ENCODE measurements at places on chromosomes 6 and 20.

GRCh38 chr6:136408204-136408603 lies 118.6 kb upstream of the BCLAF1 start:
- H3K4me3 ChIP-seq: no peak overlapping the region
- DNase-seq: no peak
- no peaks in the 10 kb centered on the region for H3K36me3 ChIP-seq

DNA sequence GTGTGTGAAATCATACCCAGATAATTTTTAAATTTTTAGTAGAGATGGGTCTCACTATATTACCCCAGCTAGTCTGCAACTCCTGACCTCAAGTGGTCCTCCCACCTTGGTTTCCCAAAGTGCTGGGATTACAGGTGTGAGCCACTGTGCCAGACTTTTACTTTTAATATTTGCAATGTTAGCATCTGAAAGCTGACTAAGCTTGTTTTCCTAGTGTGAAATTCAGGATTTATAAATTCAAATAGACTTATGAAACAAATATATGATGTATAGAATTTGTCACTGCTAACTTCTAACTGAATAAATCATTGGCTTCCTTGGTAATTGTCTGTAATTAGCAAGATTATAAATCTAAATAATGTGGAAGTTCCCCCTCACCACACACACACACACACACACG lies 58.8 kb upstream of the SLC22A23 start:
- no peaks in the 10 kb centered on the region for H3K4me1 ChIP-seq
- no peaks in the 10 kb centered on the region for H3K36me3 ChIP-seq
- no peak for DNase-seq
- no peak overlapping the region for H3K27ac ChIP-seq
- no peak overlapping the region for H3K4me3 ChIP-seq
- no peaks in the 10 kb centered on the region for H3K27me3 ChIP-seq

- no peak for DNase-seq
- no peaks in the 10 kb centered on the region for H3K4me1 ChIP-seq
- H3K36me3 ChIP-seq: no peaks in the 10 kb centered on the region
- no peak overlapping the region for H3K27ac ChIP-seq
These were observed 20.1 kb downstream of the ZNF831 start for GRCh38 chr20:59183751-59184150.

DNA sequence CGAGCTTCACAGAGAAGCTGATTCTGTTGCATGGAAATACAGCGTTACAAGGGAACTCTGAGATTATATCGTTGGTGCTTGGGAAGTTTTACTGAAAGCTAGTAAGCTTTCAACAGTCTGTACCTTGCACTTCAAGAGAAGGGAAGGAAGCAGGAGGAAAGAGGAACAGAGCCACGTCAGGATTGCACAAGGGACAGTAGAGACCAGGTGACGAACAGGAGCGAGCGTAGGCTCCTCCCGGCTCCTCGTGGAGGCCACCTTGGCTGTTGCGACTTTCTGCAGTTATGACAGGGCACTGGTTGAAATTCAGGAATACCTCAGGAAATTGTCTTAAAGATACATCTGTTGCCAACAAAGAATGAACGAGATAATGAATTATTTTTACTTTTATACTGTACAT lies 18.8 kb downstream of the RTF2 start:
- H3K4me3 ChIP-seq: no peak overlapping the region
- H3K27me3 ChIP-seq: no peaks in the 10 kb centered on the region
- H3K36me3 ChIP-seq: peaks cover 10% of the 10 kb centered on the region
- DNase-seq: no peak

DNA sequence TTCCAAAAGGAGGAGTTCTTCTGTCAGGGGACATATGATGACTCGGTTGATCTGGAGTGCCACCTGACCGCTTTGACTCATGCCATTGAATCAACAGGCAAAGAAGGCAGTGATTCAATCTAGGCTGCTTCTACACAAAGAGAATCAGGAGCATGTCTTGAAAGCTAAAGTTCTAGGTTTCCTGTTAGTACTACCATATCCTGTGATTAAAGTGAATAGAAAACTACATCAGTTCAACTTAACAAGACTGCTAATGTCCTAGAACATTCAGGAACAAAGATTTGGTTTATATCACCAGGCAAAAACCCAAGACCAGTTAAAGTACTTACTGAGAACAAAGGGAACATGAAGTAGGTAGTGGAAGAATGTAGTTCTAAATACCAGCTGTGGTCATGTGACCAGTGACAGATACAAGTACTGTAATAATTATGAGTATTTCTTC lies 216.8 kb upstream of the SGK1 start:
- no peak for DNase-seq
- no peaks in the 10 kb centered on the region for H3K27me3 ChIP-seq
- H3K27ac ChIP-seq: peak overlapping the region; percentile 73

GRCh38 chr6:41257369-41258195 lies 28.9 kb downstream of the TREM1 start:
- no peak overlapping the region for H3K27ac ChIP-seq
- H3K4me1 ChIP-seq: no peaks in the 10 kb centered on the region
- no peaks in the 10 kb centered on the region for H3K27me3 ChIP-seq
- no peaks in the 10 kb centered on the region for H3K36me3 ChIP-seq

DNA sequence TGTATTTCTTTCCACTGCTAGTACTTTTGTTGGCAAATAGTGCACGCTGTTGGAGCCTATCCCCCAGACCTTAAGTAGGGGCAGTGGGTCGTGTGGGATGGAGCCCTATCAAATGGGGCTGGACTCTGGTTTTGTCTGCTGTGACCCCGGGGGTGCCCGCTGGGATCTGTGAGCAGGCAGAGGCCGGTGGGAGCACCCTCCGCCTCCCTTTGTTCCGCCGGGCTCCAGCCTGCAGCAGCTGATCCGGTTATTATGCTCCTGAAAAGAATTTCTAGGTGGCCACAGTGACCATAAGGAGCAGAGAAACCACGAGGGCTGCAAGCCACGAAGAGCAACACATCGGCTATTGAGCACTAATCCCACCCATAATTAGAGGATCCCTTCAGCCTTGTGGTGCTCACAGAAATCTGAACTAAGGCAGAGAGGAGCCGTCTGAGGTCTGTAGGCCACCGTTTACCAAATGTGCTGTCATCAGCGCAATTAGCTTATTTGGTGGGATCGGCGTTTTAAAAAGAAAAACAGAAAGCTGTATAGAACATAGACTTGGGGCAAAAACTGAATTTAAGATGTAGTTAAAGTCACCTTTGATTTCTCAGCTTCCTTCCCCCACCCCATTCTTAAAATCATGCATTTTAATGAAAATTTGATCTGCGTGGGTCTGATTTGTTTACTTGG lies 598.3 kb upstream of the JAG1 start:
- no peak overlapping the region for H3K27ac ChIP-seq
- no peak overlapping the region for H3K4me3 ChIP-seq
- no peaks in the 10 kb centered on the region for H3K4me1 ChIP-seq
- DNase-seq: no peak

GRCh38 chr6:153263489-153263888 lies 132.4 kb upstream of the RGS17 start:
- H3K27me3 ChIP-seq: no peaks in the 10 kb centered on the region
- no peaks in the 10 kb centered on the region for H3K36me3 ChIP-seq
- no peak overlapping the region for H3K4me3 ChIP-seq
- H3K4me1 ChIP-seq: no peaks in the 10 kb centered on the region
- no peak overlapping the region for H3K27ac ChIP-seq
- no peak for DNase-seq

- no peaks in the 10 kb centered on the region for H3K36me3 ChIP-seq
- H3K4me1 ChIP-seq: no peaks in the 10 kb centered on the region
- no peak overlapping the region for H3K27ac ChIP-seq
- H3K27me3 ChIP-seq: no peaks in the 10 kb centered on the region
- no peak overlapping the region for H3K4me3 ChIP-seq
- no peak for DNase-seq
These were observed 164.0 kb upstream of the RUNX2 start for GRCh38 chr6:45163952-45164766.

- H3K27ac ChIP-seq: no peak overlapping the region
- no peaks in the 10 kb centered on the region for H3K4me1 ChIP-seq
- no peaks in the 10 kb centered on the region for H3K36me3 ChIP-seq
- H3K27me3 ChIP-seq: no peaks in the 10 kb centered on the region
- DNase-seq: no peak
These were observed 43.3 kb upstream of the CLIC5 start for GRCh38 chr6:46058951-46059350.

DNA sequence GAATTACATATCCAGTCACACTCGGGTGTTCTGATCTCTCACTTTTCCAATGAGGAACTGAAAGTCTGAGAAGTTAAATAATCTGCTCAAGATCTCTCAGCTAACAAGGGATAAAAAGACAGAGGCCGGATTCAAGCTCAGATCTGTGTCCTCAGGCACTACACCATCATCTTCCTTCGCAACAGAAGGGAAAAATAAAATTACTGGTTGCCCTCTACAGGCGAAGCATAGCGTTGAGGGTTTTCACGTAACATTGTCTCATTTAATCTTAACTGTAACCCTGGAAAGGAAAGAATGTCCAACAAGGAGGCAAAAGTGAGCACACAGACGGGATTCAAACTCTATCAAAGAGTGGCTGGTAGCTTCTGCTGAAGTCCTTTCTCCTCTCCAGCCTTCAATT lies 67.8 kb upstream of the ANKEF1 start:
- H3K4me1 ChIP-seq: no peaks in the 10 kb centered on the region
- no peaks in the 10 kb centered on the region for H3K36me3 ChIP-seq
- DNase-seq: no peak

- H3K4me1 ChIP-seq: no peaks in the 10 kb centered on the region
- H3K27me3 ChIP-seq: no peaks in the 10 kb centered on the region
- no peak overlapping the region for H3K4me3 ChIP-seq
These were observed 92.7 kb upstream of the LY86 start for GRCh38 chr6:6495851-6496250.

DNA sequence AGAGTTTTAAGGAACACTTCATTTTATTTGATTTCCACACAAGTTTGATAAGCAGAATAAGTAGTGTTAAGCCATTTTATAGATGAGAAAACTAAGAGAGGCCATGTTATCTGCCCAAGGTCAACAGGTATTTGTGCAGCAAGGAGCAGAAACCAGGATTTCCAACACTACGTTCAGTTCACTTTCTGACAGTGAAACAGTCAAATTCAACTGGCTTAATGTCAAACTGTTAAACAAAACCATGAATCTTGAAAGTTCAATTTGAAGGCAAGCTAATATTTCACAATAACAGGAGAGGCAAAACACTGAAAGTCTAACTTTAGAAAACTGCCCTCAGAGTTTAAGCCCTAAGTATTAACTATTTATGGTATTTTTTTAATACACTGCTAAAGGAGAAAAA lies 32.6 kb downstream of the DTNBP1 start:
- no peak overlapping the region for H3K4me3 ChIP-seq
- H3K36me3 ChIP-seq: no peaks in the 10 kb centered on the region
- no peaks in the 10 kb centered on the region for H3K4me1 ChIP-seq
- H3K27me3 ChIP-seq: no peaks in the 10 kb centered on the region

GRCh38 chr20:4910951-4911350 lies 90.4 kb downstream of the SLC23A2 start:
- H3K27me3 ChIP-seq: no peaks in the 10 kb centered on the region
- H3K4me1 ChIP-seq: no peaks in the 10 kb centered on the region
- no peak for DNase-seq
- no peak overlapping the region for H3K27ac ChIP-seq
- no peaks in the 10 kb centered on the region for H3K36me3 ChIP-seq
- no peak overlapping the region for H3K4me3 ChIP-seq

DNA sequence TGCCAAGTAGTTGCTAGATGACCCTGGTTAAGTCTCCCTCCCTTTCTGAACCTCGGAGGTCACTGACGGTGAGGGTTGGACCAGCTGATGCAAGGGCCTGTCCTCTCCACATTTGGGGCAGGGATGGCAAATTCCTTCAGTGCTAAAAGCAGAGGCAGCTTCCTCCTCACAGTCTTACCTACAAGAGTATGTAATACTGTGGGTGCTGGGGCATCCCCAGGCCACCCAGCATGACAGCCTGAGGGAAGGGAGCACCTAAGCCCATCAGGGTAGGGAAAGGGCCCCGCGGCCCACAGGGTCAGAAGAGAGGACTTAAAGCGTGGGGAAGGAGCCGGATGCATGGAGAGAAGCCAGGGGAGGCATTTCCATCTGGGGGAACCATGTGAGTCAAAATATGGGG lies 38.0 kb downstream of the TGM3 start:
- no peaks in the 10 kb centered on the region for H3K27me3 ChIP-seq
- no peaks in the 10 kb centered on the region for H3K4me1 ChIP-seq
- H3K36me3 ChIP-seq: no peaks in the 10 kb centered on the region
- DNase-seq: no peak

- H3K27me3 ChIP-seq: no peaks in the 10 kb centered on the region
- H3K36me3 ChIP-seq: no peaks in the 10 kb centered on the region
- H3K4me1 ChIP-seq: peaks cover 28% of the 10 kb centered on the region
- no peak overlapping the region for H3K4me3 ChIP-seq
These were observed 292.1 kb downstream of the QKI start for GRCh38 chr6:163706500-163707087.

- H3K27me3 ChIP-seq: no peaks in the 10 kb centered on the region
- no peaks in the 10 kb centered on the region for H3K36me3 ChIP-seq
- no peaks in the 10 kb centered on the region for H3K4me1 ChIP-seq
- DNase-seq: no peak
- no peak overlapping the region for H3K4me3 ChIP-seq
These were observed 20.4 kb upstream of the SIRPD start for GRCh38 chr20:1577906-1578305.

- no peaks in the 10 kb centered on the region for H3K36me3 ChIP-seq
- H3K27me3 ChIP-seq: no peaks in the 10 kb centered on the region
- no peak for DNase-seq
These were observed 616.4 kb upstream of the ARID1B start for GRCh38 chr6:156160795-156161165.

DNA sequence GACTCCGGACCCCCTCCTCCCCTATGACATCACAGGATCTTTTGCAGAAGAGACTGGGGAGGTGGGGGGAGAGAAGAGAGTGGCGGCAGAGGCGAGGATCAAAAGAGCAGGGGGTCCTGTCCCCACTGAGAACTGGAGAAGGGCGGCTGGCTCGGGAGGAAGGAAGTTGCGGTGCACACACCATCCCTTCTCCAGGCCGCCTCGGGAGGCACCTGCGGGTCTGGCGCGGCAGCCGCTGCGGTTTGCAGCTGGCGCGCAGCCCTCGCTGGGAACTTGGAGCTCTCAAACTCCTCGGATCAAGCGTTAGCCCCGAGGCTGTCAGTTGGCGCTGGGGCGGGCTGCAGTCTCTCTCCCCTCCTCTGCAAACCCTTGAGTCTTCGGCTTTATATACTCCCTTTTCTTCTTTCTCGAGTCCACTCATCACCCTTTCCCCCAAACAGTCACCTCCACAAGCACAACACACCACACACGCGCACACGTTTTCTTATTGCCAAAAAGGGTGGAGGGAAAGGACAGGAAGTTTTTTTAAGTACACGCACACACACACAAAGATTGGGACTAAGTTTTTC lies 180.7 kb downstream of the TBXT start:
- peaks cover 52% of the 10 kb centered on the region for H3K27me3 ChIP-seq
- no peaks in the 10 kb centered on the region for H3K4me1 ChIP-seq
- H3K36me3 ChIP-seq: no peaks in the 10 kb centered on the region

DNA sequence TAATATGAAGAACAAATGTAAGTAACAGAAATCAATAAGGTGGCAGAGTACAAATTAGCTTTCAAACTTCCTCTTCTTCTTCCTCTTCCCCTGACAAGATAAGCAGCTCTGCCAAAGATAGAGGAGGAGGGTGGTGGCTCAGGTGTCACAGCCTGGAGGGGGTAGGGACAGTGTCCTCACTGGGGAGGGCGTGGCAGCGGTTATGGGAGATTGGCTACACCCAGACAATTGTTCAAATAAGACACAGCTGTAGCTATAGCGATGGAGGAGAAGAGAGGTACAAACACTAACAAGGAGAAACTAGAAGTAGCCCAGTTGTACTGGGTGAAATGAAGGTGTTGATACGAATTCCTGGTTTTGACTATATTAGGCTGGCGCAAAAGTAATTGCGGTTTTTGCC lies 198.5 kb downstream of the TBXT start:
- H3K4me3 ChIP-seq: no peak overlapping the region
- DNase-seq: no peak
- H3K36me3 ChIP-seq: no peaks in the 10 kb centered on the region
- no peak overlapping the region for H3K27ac ChIP-seq
- no peaks in the 10 kb centered on the region for H3K27me3 ChIP-seq
